ENCODE measurements at places on chromosomes 2 and 18.

GRCh38 chr18:48887905-48888772 is 62.6 kb downstream of the SMAD7 start:
- DNase-seq, result no peak

GRCh38 chr18:74274700-74275099 is 17.1 kb downstream of the CYB5A start:
- DNase-seq, result no peak

DNA sequence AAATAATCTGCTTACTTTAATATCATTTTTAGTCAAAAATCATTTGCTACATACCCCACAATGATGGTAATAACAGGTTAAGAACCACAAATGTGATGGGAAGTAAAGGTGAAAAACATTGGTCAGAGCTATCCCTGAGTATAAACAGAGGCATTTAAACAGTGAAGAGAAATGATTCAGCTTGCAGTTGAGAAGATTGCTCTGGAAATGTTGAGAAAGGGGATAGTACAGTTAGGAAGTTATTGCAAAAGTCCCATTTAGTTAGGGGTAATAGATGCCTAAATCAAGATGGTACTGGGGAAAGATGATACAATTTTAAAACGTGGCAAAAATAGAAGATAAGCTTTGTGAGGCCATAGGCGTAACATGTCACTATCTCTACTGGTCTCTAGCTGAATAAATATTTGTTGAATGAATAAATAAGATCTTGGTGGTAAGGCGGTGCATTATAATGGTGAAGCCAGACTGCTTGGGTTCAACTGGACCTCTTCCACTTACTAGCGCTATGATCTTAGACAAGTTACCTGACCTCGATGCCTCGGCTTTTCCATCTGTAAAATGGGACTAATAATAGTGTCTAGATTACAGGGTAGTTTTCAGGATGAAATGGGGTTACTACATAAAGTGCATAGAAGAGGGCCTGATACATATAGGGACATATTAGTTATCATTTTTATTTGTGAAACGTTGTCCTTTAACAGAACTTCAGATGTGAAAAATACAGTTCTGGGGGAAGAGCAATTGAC is 2.0 kb upstream of the BZW1 start:
- DNase-seq, result no peak

DNA sequence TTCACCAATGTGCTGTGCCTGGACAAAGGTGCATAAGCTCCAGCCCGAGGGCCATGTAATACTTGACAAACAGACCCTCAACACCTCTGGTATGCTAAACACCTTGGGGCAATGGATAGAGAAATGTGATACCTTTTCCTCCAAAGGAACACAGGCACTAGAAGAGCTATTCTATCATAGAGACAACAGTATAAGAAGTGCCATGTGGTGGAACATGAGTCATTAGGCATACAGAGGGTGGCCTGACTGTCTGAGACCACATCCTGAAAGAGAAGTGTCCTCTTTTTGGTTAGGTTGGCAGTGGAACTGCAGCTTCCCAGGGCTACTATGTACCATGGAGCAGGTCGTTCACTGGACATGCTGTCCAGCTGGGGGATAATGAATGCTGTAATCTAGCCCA is 153.9 kb downstream of the INSIG2 start:
- DNase-seq, result no peak

- no peak for DNase-seq
Observed at GRCh38 chr2:72794572-72794971, 31.3 kb downstream of the EXOC6B start.

DNA sequence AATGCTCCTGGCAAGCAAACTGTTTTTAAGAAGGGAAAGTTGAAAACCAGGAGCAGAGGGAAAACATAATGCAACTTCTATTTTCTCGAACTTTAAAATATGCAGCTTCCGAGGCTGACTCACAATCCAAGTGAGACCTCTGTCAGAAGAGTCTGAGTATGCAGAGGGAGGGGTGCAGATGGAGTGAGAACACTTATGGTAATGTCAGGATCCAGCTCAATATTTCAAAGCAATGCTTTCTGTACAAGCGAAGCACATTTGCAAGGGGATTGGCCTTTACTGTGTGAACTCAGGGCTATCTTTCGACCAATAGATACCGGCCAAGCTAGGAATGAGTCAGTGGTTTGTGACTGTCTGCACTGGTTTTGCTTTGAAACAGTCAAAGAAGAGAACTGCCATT is 242.7 kb downstream of the CNTNAP5 start:
- no peak for DNase-seq

DNA sequence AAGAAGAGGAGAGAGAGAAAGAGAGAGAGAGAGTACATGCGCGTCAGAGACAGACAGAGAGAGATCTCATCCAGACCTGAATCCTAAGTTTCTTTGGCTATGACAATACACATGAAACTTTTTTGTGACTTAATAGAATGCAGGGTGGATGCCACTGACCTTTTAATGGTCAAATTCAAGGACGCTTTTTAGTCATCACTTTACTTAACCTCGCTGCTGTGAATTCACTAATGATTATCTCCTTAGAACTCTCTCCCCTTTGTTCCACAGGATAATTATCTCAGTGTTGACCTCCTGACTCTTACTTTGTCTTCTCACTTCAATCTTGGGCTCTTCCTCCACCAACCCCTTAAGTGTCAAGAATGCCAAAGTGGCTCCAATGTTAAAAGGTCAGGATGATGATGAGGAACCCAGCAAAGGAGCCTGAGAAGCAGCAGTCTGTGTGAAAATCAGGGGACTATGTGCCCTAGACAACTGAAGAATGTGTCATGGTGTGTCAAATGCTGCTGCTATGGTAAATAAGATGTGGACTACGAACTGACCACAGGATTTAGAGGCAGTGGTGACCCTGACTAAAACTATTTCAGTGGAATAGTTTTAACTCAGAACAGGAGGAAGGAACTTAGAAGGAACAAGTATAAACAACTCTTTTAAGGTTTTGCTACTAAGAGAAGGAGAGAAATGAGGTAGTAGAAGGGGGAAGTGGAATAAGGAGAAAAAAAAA is 382.1 kb downstream of the ZEB2 start:
- DNase-seq, result no peak

GRCh38 chr18:34380326-34380725 is 155.6 kb upstream of the NOL4 start:
- DNase-seq, result no peak
